ENCODE measurements at places on chromosomes 4 and X.

DNA sequence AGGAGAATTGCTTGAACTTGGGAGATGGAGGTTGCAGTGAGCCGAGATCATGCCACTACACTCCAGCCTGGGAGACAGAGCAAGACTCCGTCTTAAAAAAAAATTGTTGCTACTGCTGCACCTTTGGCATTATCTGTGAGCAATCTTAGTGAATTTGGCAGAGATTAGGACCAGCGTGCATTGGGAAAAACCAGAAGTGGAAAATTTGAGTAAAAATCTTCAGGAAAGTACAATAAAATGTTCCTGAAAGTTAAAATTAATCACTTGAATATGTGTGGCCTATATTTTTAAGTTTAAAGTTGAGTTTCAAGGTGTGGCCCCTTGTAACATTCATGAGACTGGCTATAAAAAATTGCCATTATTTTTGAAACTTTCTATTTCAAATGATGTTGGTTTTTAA, 85.1 kb downstream of the SPRY1 start:
- no peak for DNase-seq

GRCh38 chr4:26741491-26741871, 119.2 kb upstream of the STIM2 start:
- DNase-seq, result no peak

DNA sequence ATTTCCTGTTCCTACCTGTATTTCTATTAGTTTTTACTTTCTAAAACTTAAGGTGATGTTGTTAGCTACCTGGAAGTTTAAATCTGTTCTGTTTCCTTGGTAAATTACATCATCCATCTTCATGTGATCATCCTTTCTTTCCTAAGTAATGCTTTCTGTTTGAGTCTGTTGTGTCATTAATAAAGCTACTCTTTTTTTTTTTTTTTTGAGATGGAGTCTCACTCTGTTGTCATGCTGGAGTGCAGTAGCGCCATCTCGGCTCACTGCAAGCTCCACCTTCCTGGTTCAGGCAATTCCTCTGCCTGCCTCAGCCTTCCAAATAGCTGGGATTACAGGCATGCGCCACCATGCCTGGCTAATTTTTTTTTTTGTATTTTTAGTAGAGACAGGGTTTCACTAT, 73.3 kb downstream of the FIP1L1 start:
- DNase-seq, result no peak

- no peak for DNase-seq
Measured at GRCh38 chr4:121255986-121256750, 92.0 kb upstream of the TNIP3 start.

DNA sequence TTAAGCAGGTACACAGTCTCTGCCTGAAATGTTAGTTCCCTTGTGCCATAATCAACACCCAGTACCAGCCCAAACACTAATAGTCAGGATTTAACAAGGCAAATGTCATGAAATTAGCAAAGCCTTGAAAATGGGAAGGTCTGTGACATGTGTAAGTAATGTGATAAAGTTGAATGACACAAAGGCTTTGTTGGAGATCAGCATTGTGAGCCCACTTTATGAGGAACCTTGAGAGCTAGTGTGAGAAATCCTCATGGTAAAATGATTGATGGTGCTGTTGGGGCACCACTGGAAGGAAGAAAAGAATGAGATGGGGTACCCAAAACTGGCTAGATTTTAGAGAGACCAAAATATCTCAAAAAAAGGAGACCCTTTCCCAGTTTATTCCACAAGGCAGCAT, 3.3 kb upstream of the LIN54 start:
- DNase-seq, result peak; percentile 3

- no peak for DNase-seq
Measured at GRCh38 chrX:69386681-69387080, 117.4 kb upstream of the NALF2 start.

DNA sequence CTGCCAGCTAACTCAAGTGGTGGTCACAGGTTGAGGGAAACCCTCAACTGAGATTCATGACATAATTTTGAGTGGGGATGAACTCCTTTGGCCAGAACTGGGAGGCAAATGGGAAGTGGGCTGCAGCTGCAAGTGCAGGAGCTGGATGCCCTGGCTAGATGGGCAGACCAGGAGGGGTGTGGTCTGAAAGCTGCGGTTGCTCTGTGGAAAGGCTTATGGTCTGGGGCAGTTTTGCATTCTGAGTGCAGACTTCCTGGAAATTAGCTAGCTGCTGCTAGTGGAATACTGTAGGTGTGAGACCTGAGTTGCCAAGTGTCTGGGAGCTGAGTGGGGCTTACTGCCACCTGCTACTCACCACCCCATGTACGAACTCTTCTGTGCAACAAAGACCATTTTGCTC, 52.1 kb upstream of the NAP1L2 start:
- DNase-seq, result no peak
